Effector CD4-positive, alpha-beta T cell (primary cell): ENCODE measurements at places on chromosomes 7 and 10.

DNA sequence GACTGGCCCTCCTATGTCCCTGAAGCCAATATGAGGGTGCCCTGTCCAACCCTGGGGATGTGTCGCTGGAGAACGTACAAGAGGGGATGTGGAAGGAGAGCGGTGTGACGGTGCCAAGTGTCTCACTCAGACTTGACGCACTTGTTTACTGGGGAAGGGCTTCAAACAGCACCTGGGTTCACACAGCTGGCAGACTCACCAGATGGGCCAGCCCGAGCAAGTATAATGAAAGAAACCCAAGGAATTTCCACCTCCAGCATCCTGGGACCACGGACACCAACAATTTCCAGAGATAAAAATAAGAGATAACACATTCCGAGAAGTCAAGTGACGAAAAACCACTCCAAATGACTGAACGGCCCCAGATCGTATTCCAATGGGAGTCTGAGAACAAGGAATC lies 5.3 kb downstream of the ATP5MF start:
- no peak for DNase-seq

DNA sequence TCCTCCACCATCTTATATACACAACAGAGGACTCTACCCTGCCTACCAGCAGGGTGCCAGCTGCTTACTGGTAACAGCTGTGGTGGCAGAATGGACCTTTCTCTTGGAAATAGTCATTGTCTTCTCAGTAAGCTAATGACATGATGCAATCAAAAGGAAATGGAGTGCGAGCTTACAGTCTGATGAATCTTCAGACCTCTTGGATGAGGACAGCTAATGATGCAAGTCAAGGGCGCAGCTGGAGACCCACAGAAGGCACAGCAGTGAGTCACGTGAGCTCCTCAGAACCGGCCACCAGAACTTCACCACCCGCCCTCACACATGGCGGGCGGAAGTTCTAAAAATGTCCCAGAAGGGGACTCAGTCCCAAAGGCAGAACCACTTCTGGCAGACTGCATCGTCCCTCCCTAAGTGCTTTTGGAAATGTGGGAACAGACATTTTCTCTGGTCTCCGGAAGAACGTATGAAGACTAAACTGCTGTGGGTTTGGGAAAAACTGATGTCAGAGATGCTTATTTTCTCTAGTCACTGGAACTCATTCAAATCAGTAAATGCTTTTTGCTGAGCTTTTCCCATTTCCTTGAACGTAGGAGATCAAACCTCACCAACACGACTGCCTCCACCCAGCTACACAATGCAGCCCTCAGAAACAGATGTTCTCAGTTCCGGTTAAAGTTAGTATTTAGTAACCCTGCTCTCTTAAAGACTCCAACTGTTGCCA lies 96.4 kb downstream of the FAS start:
- no peak for DNase-seq

GRCh38 chr10:133030781-133031180 lies 56.9 kb upstream of the ADGRA1 start:
- no peak for DNase-seq

DNA sequence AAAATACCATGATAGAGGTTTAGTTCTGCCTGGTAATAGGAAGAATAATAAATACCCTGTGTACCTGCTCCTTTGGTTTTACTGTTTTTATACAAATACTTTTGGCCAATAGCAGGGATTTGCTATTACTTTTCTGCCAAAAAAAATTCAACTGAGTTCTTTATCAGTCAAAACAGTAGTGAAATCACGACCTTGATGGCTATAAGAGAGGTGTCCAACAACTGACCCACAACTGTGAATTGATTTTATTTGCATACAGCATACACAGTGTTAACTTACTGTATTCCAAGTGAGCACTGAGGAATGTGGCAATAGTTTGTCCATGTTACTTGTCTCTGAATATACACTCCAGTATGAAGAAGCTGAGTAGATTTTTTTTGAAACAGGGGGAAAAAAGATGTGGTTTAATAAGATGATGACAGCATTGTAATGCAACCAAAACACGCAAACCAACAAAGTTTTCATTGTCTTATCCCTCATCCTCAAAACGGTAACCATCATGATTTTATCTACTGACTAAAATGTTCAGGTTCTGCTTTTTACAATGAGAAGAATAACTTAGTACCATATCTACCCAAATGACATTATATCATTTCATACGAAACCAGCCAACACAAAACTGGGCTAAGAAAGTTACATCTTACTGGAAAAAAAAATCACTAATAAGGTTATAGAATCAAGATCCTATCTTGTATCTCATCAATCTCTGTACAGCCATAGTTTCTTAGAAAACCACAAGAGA lies 63.3 kb downstream of the GSAP start:
- no peak for DNase-seq

- DNase-seq: no peak
Measured at GRCh38 chr7:121473645-121474300, 77.7 kb upstream of the FAM3C start.

DNA sequence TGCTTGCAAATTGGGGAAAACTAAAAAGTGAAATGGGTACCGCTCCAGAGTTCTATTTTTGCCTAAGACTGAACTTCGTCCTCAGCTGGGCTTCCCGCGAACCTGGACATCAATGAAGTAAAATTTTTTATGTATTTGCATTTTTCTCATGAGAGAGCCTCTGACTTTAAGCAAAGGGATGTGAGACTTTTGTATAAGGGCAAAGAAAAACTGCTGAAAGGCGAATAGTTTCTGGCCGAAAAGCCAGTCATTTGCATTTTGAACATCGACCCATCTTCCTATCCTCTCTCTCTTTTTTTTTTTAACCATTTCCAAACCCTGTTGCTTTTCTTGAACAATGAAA lies 573 bp downstream of the PMPCB start:
- DNase-seq: no peak

DNA sequence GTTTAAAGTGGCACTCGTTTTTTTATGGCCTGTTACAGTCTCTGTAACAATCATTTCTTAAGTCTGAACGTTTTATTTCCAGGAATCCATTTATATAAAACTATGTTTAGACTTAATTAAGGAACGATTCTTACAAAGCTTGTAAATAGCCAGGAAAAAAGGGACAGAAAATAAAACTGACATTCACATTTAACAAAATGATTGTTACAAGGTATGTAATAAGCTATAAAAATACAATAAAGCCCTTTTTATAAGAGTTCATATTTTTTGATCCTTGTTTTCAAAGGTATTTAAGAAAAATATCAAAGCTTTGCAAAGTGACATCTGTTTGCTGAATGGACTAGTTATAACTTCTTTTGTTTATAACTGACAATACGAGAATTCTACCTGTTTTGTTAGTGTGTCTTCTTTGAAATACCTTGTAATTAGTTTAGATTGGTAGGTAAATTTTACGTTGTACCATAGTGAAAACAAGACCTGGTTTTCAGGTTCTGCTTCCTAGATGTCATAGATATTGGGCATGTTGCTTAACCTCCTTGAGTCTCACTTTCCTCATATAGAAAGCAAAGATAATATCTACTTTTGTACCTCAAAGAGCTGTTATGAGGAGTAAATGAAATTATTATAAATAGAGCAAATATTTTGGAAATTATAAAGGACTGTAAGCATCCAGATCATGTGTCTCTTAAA lies 25.8 kb downstream of the BTRC start:
- DNase-seq: no peak

DNA sequence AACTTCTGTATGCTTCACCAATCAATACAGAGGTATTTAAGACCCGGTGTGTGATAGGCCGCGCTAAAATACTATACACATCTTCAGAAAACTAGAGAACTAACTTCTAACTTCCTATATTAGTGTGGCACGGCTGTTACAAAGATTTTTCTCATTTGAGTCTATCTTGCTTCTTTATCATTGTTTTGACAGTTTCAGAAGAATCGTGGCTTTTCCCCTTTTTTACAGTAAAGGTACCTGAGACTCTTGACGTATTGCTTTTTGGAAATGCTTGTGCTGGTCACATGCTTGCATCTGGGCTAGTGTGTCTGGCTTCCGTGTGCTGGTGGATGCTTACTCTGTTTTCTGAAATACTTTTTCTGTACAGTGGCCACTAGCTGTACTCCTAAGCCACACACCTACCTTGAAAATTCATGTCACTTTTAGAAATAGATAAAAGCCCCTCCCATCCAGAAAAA lies 12.7 kb downstream of the IKZF1 start:
- peak; percentile 54 for DNase-seq

DNA sequence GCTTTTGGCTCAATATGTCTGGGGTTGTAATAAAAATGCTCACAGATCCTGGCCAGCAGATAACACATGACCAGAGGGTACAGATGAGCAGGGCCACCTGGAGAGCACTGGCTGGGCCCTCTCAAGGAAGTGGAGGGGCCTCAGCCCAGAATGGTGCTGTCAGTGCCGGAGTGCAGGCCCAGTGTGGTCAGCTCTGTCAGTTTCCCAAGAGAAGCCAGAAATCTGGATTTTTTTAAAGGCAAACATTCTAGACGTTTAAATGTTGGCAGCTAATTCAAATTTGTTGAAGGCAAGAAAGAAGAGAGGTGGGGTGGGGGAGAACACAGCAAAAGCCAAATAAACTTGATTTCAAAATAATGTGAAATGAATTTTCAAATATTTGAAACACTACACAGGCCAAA lies 2.0 kb downstream of the C10orf105 start:
- no peak for DNase-seq

GRCh38 chr10:3043512-3044368 lies 23.6 kb upstream of the PFKP start:
- DNase-seq: no peak

- DNase-seq: no peak
Measured at GRCh38 chr7:48048113-48048512, 12.8 kb downstream of the C7orf57 start.

- DNase-seq: no peak
Measured at GRCh38 chr10:73763343-73763742, 18.5 kb upstream of the CHCHD1 start.

- DNase-seq: no peak
Measured at GRCh38 chr7:20085086-20085485, 132.1 kb downstream of the MACC1 start.

DNA sequence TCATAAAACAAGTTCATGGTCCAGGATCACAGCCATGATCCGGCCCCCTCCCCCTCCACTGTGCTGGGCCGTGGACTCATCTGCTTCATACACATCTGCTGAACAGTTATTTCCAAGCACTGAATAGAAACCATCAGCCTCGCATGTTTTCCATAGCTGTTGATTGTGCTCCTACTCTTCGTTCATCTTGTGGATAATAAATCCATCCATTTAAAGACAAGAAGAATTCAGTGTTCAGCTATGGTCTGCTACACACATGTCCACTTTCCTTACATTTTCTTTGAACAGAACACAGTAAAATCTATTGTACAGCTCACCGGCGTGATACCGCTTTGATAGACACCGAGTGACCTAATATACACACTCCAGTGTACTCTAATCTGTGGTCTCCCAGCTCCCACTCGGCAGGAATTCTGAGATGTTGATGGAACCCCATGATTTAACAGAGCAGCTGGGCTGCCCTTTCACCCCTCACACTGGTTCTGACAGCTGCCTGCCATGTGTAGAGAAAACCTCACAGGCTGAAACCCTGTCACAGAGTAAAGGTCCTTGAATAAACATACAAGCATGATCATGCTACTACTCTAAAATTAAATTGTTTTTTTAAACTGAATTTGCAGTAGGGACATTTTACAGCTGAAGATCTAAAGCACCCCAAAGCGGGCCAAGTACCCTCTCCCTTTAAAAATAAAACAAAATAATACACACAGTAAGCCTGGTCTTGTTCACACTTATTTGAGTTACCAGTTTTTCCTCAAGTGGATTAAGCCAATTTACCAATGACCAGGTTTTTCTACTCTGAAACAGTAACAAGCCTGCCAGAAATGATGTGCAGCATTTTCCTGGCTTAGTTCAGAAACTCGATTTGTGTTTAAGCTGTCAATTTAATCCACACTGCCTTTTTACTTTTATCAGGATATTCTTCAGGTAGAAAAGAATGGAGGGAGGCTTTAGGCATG lies 95.1 kb upstream of the FZD1 start:
- DNase-seq: no peak

GRCh38 chr7:156549636-156550035 lies 90.9 kb upstream of the RNF32 start:
- DNase-seq: no peak

DNA sequence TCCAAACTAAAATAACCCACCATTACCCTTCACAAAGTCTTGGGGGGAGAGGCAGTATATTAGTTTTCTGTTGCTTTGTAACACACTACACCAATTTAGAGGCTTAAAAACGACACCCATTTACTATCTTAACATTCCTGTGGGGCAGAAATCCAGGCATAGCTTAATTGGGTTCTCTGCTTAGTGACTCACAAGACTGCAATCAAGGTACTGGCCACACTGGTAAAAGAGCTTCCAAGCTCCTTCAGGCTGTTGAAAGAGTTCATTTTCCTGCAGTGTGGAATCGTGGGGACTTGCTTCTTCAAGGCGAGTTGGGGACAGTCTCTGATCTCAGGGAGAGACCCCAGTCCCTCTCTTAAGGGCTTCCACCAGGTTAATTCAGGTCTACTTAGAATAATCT lies 139.1 kb downstream of the XPNPEP1 start:
- no peak for DNase-seq
